Upper lobe of left lung (tissue), 6 donors: ENCODE measurements at places on chromosomes 12 and 14. TPM values are rescaled to one million over a fixed set of nuclear protein-coding genes. Genes with fewer than 3 reads are reported as not detected.

ESPL1 gene
- 5.3 TPM for total RNA-seq

GRCh38 chr12:18794000-18794399 is 56.1 kb downstream of the CAPZA3 start:
- no peak overlapping the region for H3K4me3 ChIP-seq
- no peaks in the 10 kb centered on the region for H3K4me1 ChIP-seq
- no peak for DNase-seq
- H3K36me3 ChIP-seq, result no peaks in the 10 kb centered on the region
- H3K27me3 ChIP-seq, result no peaks in the 10 kb centered on the region

DPPA3 gene
- total RNA-seq, result not detected

SRRM4 gene
- not detected for total RNA-seq

GRCh38 chr12:113815031-113815430 is 151.1 kb downstream of the RBM19 start:
- H3K27me3 ChIP-seq, result no peaks in the 10 kb centered on the region
- H3K36me3 ChIP-seq, result no peaks in the 10 kb centered on the region

HNF1A gene
- not detected for total RNA-seq

FSCB gene
- not detected for total RNA-seq

- peaks cover 1% of the 10 kb centered on the region for H3K27me3 ChIP-seq
- no peak overlapping the region for H3K4me3 ChIP-seq
- no peaks in the 10 kb centered on the region for H3K36me3 ChIP-seq
These were observed 5.6 kb upstream of the ST8SIA1 start for GRCh38 chr12:22340143-22340542.

DNA sequence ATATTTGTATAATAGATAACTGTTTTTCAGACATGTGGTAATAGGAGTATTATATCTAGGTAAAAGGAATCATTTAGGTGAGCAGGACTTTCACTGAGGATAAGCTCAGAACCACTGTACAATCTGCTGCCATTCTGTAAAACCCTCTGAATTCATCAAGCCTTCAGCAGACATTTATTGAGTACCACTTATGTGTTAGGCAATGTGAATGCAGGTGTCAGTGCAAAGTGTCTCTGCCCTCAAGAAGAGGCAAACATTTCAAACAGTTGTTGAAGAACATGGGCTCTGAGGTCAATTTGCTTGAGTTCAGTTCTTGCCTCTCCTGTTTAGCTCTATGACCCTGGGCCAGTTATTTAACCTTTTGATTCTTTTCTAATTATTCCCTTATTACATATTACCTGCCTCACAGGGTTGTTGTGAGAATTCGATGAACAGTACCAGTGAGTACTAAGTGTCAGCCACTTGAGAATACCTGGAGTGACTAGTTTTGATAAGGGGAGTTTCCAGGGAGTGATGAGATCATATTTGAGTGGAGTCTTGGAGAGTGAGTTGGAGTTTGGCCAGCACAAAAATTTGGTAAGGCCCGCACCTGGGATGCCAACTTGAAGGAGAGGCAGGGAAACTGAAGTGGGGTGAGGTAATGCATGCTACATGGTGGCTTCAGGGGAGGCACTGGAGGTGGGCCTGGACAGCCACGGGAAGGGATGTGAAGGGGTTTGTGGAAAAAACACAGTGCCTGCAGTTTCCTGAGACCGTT is 33.7 kb downstream of the RASSF8 start:
- H3K36me3 ChIP-seq, result no peaks in the 10 kb centered on the region
- H3K27me3 ChIP-seq, result no peaks in the 10 kb centered on the region
- H3K4me3 ChIP-seq, result no peak overlapping the region
- peak overlapping the region; percentile 54 for H3K27ac ChIP-seq
- DNase-seq, result peak; percentile 80

GALNT9 gene
- total RNA-seq, result not detected

DNA sequence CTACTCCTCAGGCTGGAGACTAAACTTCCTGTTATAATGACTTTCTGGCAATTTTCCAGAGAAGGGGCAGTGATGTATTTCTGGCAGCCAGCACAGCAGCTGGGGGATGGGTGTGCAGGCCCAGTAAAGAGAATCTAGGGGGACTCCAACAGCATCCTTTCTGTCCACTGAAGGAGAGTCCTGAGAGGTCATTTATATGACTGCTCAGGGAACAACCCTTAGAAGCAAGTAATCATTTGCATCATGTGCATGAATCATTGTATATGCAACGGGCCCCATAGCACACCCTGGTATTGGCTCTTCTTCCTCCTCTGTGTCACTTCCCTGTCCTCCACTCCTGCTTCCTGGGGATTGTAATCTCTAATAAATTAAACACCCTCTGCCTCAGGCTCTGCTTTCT is 493.8 kb downstream of the RPS29 start:
- no peaks in the 10 kb centered on the region for H3K36me3 ChIP-seq
- H3K4me3 ChIP-seq, result no peak overlapping the region
- no peaks in the 10 kb centered on the region for H3K27me3 ChIP-seq
- no peak overlapping the region for H3K27ac ChIP-seq
- no peaks in the 10 kb centered on the region for H3K4me1 ChIP-seq

GRCh38 chr12:6888360-6888759 is 15.3 kb upstream of the SPSB2 start:
- peaks cover 12% of the 10 kb centered on the region for H3K36me3 ChIP-seq
- DNase-seq, result no peak
- H3K27me3 ChIP-seq, result no peaks in the 10 kb centered on the region
- no peak overlapping the region for H3K4me3 ChIP-seq
- peaks cover 30% of the 10 kb centered on the region for H3K4me1 ChIP-seq
- no peak overlapping the region for H3K27ac ChIP-seq

- DNase-seq, result no peak
- H3K4me1 ChIP-seq, result no peaks in the 10 kb centered on the region
- no peaks in the 10 kb centered on the region for H3K36me3 ChIP-seq
- H3K4me3 ChIP-seq, result no peak overlapping the region
These were observed 90.6 kb downstream of the CIT start for GRCh38 chr12:119786539-119786938.

DNA sequence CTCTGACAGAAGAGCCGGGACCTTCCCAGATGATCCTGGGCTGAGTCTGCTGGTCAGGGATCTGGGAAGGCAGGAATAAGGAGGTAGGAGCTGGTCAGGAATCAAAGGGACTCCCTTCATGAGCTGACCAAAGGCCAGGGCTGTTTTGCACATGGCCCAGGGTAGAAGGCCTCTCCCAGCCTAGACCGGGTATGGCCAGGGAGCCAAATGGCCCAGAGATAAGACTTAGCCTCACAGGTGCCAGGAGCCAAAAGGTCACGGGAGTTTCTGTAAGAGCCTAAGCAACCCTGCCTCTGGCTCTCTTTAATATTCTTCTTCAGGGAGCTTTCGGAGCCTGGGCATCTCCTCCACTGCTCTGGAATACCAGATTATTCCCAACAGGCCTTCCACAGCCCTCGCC is 191.3 kb upstream of the PWP1 start:
- H3K27ac ChIP-seq, result no peak overlapping the region
- DNase-seq, result no peak
- H3K4me1 ChIP-seq, result no peaks in the 10 kb centered on the region

EIF5 gene
- total RNA-seq, result 117 TPM

MRPL51 gene
- total RNA-seq, result 125 TPM

- no peak overlapping the region for H3K4me3 ChIP-seq
- no peaks in the 10 kb centered on the region for H3K27me3 ChIP-seq
- H3K4me1 ChIP-seq, result no peaks in the 10 kb centered on the region
These were observed 192.3 kb downstream of the NUAK1 start for GRCh38 chr12:105946493-105946901.

GRCh38 chr12:68636268-68636667 is 25.6 kb downstream of the RAP1B start:
- no peak overlapping the region for H3K4me3 ChIP-seq
- no peaks in the 10 kb centered on the region for H3K27me3 ChIP-seq
- H3K4me1 ChIP-seq, result peaks cover 75% of the 10 kb centered on the region

FAM177A1 gene
- total RNA-seq, result 88.5 TPM

INHBE gene
- total RNA-seq, result not detected

CIDEB gene
- total RNA-seq, result 14.8 TPM

GRCh38 chr14:105887692-105888091 is 361.3 kb downstream of the TMEM121 start:
- H3K27me3 ChIP-seq, result no peaks in the 10 kb centered on the region
- H3K36me3 ChIP-seq, result no peaks in the 10 kb centered on the region
- no peak for DNase-seq
- H3K27ac ChIP-seq, result no peak overlapping the region
- no peaks in the 10 kb centered on the region for H3K4me1 ChIP-seq

- H3K4me1 ChIP-seq, result no peaks in the 10 kb centered on the region
- H3K27ac ChIP-seq, result no peak overlapping the region
- no peak for DNase-seq
- no peaks in the 10 kb centered on the region for H3K36me3 ChIP-seq
These were observed 26.9 kb downstream of the IQSEC3 start for GRCh38 chr12:93266-94005.

TRAFD1 gene
- total RNA-seq, result 75.4 TPM

DNA sequence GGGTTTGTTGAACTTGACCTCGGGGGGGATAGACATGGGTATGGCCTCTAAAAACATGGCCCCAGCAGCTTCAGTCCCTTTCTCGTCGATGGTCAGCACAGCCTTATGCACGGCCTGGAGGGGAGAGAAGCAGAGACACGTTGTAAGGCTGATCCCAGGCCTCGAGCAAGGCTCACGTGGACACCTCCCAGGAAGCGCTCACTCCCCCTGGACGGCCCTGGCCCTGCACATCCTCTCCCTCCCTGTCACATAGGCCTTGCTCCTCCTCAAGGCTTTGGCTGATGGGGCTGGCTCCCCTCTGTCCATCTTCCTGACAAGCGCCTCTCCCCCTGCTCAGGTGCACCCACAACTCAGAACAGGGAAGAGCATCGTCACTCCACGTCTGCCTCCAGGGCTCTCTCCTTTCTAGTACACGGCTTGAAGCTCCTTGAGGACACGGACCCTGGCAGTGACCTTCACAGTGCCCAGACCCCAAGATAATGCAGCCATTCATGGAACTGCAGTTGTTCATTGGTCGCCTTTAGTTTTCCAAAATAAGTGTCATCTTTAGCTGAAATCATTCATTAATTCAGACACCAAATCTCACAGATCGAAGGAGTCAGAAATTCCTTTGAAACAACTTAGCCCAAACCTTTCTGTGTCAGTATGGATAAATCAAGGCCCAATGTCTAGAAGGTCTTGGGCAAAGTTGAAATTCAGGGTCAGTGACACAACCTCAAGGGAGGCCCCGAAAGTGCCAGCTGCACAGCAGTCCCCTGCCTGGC is 9.7 kb downstream of the SERPINA1 start:
- H3K4me1 ChIP-seq, result no peaks in the 10 kb centered on the region
- no peak overlapping the region for H3K4me3 ChIP-seq
- no peak overlapping the region for H3K27ac ChIP-seq
- no peak for DNase-seq

PLEKHD1 gene
- under 0.01 TPM for total RNA-seq

SLC11A2 gene
- total RNA-seq, result 93.5 TPM

KRT8 gene
- 385 TPM for total RNA-seq

DNA sequence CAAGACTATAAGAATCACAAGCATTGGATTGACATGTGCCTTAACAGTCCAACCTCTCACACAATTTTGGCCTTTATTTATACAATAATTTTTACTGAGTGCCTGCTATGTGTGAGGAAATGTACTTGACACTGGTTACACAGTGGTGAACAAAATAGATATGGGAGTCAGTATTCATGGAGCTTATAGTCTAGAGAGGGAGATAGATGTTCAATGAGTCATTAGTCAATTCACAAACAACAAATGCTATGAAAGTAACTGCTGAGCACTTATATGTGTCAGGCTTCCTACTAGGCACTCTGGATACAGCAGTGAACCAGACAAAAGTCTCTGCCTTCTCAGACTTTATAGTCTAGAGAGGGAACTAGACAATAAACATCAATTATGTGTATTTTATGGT is 3.7 kb downstream of the CFAP54 start:
- peaks cover 10% of the 10 kb centered on the region for H3K4me1 ChIP-seq
- no peak overlapping the region for H3K4me3 ChIP-seq
- no peaks in the 10 kb centered on the region for H3K36me3 ChIP-seq

FAM181A gene
- total RNA-seq, result 1.9 TPM

ESR2 gene
- total RNA-seq, result 0.94 TPM

- no peaks in the 10 kb centered on the region for H3K4me1 ChIP-seq
- H3K27ac ChIP-seq, result no peak overlapping the region
- H3K27me3 ChIP-seq, result no peaks in the 10 kb centered on the region
- no peaks in the 10 kb centered on the region for H3K36me3 ChIP-seq
These were observed 65.4 kb downstream of the ACSM4 start for GRCh38 chr12:7369274-7369729.

SLCO1B1 gene
- not detected for total RNA-seq

ANKS1B gene
- total RNA-seq, result 5.1 TPM

RBM19 gene
- total RNA-seq, result 35.7 TPM

KRT85 gene
- not detected for total RNA-seq

DNA sequence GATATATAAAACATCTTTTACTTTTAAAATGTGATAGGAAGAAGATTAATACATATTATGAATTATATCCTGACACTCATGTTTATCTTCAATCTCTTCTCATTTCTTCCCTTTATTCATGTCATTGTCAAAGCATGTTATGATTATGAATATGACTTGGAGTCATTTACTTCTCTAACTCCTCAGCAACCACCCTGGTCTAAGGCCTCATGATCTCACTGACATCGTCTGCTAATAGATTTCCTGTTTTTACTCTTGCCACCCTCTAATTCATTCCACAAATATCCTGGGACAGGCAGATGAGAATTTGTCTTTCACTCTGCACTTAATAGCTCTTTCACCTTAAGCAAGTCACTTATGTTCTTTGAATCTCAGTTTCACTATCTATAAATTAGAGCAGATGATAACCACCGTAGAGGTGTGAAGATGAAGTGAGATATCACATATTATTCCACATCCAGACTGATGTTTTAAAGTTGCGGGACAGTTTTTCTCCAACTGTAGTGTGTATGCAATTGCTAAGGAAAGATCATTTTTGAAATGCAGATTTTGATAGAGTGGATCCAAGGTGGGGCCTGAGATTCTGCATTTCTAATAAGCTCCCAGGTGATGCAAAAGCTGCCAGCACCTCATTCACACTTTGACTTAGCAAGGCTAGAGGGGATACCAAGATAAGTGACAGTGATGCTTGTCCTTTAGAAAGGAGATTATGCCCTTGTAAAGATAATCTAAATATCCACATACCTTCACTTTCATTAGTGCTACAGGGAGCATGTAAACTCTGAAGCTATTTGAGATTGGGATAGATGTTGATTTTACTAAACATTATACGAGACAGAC is 3.3 kb upstream of the IAPP start:
- H3K27ac ChIP-seq, result no peak overlapping the region
- no peaks in the 10 kb centered on the region for H3K4me1 ChIP-seq
- H3K4me3 ChIP-seq, result no peak overlapping the region
- H3K27me3 ChIP-seq, result no peaks in the 10 kb centered on the region
- no peak for DNase-seq
- H3K36me3 ChIP-seq, result no peaks in the 10 kb centered on the region

ABCC9 gene
- total RNA-seq, result 15.2 TPM
